ENCODE measurements at places on chromosomes 13 and 19.

GRCh38 chr13:97849305-97849704 lies 104.2 kb upstream of the IPO5 start:
- H3K27ac ChIP-seq, result no peak overlapping the region
- DNase-seq, result peak; percentile 45
- no peaks in the 10 kb centered on the region for H3K36me3 ChIP-seq
- H3K27me3 ChIP-seq, result peaks cover 4% of the 10 kb centered on the region
- H3K4me3 ChIP-seq, result no peak overlapping the region

- no peak for DNase-seq
- H3K4me1 ChIP-seq, result no peaks in the 10 kb centered on the region
- no peak overlapping the region for H3K27ac ChIP-seq
- H3K4me3 ChIP-seq, result no peak overlapping the region
Measured at GRCh38 chr19:34165295-34165738, 7.0 kb upstream of the LSM14A start.

- no peaks in the 10 kb centered on the region for H3K27me3 ChIP-seq
- peaks cover 27% of the 10 kb centered on the region for H3K4me1 ChIP-seq
- peak overlapping the region; percentile 67 for H3K27ac ChIP-seq
- no peak for DNase-seq
- peak overlapping the region; percentile 89 for H3K4me3 ChIP-seq
Measured at GRCh38 chr19:5975388-5975728, 2.6 kb downstream of the RANBP3 start.

- H3K4me3 ChIP-seq, result no peak overlapping the region
- H3K27ac ChIP-seq, result no peak overlapping the region
- DNase-seq, result peak; percentile 49
- no peaks in the 10 kb centered on the region for H3K4me1 ChIP-seq
- H3K27me3 ChIP-seq, result peaks cover 47% of the 10 kb centered on the region
Measured at GRCh38 chr19:41537789-41538188, 38.2 kb upstream of the CEACAM21 start.

DNA sequence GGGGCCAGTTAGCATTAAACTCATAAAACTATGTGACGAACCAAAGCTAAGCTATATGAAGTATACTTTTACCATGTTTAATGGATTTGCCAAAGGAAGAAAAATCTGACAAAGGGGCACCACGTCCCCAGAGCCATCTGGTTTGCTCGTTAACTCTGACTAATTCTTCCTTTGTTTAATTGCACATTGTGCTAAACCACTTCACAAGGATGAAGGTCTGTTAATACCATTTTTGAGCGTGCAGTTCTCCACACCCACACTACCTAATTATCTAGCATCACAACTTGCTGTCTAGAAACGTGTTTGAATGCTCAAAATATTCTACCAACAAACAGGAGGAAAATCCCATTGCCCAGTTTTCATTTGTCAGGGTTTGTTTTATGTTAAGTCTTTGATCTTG lies 74.8 kb downstream of the COL4A1 start:
- no peak overlapping the region for H3K4me3 ChIP-seq
- H3K36me3 ChIP-seq, result no peaks in the 10 kb centered on the region
- H3K4me1 ChIP-seq, result peaks cover 14% of the 10 kb centered on the region
- no peak overlapping the region for H3K27ac ChIP-seq
